ENCODE measurements at places on chromosomes 7 and 10.

DNA sequence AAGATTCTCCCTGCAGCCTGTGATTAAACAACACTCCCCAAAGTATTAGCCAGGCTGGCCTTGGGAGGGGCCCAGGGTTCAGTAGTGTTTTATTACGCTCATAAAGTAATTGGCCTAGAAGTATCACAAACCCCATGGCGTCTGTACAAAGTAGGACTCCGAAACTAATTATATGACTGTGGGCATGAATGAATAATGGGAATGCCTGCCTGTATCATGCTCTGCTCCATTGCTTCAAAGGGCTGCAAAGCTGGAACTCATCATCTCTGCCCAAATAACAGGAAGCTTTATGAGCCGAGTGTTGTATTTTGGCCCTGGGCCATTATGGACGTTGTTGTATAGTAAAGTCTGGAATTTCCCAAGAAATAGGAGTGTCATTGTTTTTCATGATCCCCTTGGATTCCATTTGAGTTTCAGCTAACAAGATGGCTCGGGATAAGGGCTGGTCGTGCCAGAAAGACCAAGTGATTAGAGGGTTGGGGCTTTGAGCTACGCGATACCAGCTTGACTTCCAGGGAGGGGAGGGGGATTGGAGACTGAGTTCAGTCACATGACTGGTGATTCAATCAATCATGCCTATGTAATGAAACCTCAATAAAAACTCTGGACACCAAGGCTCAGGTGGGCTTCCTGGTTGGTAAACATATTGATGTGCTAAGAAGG lies 65.3 kb upstream of the NPTX2 start:
- no peak for DNase-seq

DNA sequence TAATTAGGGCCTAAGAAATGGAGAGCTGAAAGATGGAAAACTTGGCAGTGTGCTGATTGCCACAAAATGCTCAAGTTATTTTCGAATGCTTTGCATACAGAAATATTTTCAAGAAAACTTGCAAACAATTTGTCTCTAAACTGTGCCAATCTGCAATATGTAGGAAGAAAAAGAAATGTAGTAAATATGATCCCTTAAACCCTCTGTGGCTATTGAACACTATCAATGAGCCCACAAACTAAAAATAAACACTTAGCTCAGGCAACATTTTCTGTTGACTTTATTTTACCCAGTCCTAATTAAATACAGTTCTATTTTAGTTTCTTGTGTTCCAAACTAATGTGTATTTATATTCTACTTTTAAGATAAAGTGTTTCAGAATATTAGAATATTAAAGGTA lies 342.1 kb downstream of the SEMA3D start:
- no peak for DNase-seq

GRCh38 chr10:49579621-49580020 lies 30.5 kb upstream of the SLC18A3 start:
- DNase-seq: no peak

- DNase-seq: no peak
These were observed 649.2 kb downstream of the SDK1 start for GRCh38 chr7:3950249-3950648.
